ENCODE measurements at places on chromosomes 11 and 22.

- DNase-seq, result no peak
Measured at GRCh38 chr11:100824041-100824809, 137.1 kb downstream of the ARHGAP42 start.

GRCh38 chr11:101446726-101447125 lies 137.1 kb downstream of the TRPC6 start:
- no peak for DNase-seq

GRCh38 chr11:130997278-130997677 lies 81.0 kb upstream of the SNX19 start:
- DNase-seq, result no peak

DNA sequence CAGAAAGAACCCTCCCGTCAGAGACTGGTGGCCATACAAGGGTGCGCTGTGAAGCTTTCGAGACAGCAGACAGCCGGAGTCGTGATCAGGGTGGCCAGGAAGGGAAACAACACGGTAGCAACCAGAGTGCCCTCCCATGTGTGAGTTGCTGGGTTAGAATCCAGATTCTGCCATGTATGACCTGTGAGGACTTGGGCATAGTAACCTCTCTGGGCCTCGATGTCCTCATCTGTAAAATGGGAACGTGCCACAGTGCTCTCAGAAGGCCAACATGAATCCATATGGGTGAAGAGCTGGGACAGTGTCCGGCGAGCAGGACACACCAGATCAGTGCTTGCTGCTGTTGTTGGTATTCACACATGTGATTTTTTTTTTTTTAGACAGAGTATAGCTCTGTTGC lies 7.6 kb upstream of the FGF3 start:
- DNase-seq, result no peak

GRCh38 chr11:119362741-119363080 lies 16.2 kb upstream of the MFRP start:
- DNase-seq, result no peak

GRCh38 chr11:78927511-78927910 lies 352.8 kb upstream of the NARS2 start:
- DNase-seq, result no peak

- DNase-seq, result no peak
Measured at GRCh38 chr22:46046299-46046685, 69.3 kb upstream of the WNT7B start.

- peak; percentile 43 for DNase-seq
Measured at GRCh38 chr11:102341844-102342318, 5.1 kb upstream of the BIRC2 start.

- no peak for DNase-seq
Measured at GRCh38 chr11:111185266-111185665, 60.3 kb upstream of the POU2AF2 start.

- DNase-seq, result no peak
Measured at GRCh38 chr22:24752088-24752623, 22.4 kb downstream of the PIWIL3 start.

DNA sequence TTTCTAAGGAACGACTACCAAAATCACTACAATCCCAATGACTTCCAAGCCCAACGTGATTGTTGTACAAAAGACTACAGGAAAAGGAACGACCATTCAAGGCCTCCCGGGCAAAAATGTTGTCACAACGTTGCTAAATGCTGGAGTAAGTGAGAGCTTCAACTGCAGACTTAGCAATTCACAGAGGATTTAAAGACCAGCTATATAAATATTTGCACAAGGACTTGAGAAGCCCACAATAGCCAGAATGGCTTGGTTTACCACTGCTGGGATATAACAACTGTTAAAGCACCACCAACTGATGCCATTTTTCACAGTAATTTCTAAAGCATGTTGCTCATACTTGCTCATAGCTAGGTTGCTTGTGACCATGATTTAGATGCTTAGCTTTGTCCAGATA lies 78.3 kb downstream of the EMSY start:
- DNase-seq, result no peak

DNA sequence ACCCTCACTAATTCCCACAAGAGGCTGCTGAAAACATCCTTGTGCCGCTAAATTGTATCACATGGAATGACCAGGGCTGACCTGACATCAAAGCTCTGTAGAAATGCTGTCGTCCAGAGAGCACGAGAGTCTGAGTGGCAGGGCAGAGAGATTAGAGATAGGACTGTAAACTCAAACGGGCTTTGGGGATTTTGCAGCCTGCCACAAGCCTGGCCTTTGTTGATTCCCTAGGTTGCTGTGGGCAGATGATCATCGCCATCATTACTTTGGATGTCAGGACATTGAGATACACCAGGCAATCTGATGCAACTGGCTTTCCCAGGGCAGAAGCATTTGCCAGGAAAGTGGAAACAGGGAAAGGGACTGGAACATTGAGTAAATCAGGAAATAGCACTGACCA lies 131.6 kb downstream of the ETS1 start:
- no peak for DNase-seq

DNA sequence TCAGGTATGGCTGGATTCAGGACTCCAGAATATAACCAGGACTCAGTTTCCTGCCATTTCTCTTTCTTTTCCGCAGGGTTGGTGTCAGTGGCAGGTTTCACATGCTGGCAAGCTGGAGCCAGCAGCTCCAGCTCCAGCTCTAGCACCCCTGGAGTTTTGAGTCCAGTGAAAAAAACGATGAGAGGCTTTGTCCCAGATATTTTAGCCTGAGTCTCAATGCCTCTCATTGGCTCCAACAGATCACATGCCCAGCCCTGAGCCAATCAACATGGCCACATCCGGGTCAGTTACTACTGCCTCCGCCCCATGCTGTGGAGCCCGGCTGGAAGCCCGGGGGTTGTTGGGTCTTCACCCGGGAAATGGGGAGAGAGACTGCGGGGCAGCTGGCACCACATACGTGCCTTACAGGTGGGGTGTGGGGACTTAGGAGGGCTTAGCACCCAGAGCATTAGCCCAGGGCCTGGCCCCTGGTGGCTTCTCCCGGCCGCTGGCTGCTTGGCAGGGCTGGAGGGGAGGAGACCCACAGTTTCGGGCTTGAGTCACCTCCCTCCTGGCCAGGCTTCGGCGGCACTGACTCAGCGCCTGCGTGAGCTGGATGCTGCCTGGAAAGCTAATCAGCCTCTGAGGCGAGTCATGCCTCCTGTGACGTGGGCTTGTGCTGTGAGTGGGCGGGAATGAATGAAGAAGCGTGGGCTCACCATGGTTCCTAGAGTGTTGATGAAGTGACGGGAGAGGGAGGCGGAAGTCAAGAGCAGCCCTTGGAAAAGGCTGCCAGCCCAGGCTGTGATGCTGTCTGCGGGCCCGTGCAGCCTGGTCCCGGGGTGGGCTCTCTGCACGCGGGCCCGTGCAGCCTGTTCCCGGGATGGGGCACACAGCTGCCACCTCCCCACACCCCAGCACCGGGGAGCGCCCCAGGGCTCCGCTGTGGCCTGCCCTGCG lies 15.3 kb upstream of the MRTFA start:
- peak; percentile 57 for DNase-seq

- DNase-seq, result no peak
Measured at GRCh38 chr11:34977089-34977912, 60.9 kb downstream of the PDHX start.
